Glomerular endothelial cell (primary cell): ENCODE measurements at places on chromosomes 6 and 20.

GRCh38 chr6:87095087-87095509 lies at the start of gene CGA:
CGA (minus strand) TSS chr6:87095106; CDS start chr6:87088200, 6,906 bp downstream.
- DNase-seq, result no peak

GRCh38 chr6:56616967-56617366 lies 25.7 kb downstream of the DST start:
- no peak for DNase-seq

DNA sequence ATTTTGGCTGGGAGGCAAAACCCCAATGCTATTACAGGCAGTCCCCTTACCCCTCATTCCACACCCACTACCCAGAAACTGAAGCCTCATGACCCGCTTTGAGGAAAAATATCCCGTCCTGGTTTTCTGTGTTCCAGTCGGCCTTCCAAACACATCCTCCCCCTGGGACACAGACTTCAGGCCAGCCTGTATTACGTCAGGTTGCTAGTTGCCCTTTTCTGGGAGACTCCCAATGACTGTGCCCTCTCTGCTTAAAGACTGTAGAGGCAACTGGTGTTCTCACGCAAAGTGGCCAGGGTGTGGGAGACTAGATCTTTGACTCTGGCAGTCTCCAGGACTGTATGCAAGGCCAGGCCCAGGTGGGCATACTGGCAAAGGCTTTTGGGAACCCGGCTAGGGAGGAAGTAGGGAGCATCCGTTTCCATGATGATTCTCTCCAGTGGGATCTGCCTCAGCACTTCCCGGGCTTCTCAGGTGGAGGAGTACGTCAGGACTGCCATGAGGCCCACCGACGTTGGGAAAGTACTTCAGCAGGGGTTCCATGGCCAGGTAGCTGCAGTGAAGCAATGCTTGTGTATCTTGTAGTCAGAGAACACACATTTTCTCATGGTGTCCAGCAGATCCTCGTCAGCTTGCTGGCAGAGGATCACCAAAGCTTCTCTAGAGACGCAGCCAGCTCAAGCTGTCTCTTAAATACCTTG lies 34.9 kb downstream of the DYNLT1 start:
- DNase-seq, result no peak

- DNase-seq, result no peak
These were observed 101.9 kb upstream of the ARMC2 start for GRCh38 chr6:108746366-108746765.

GRCh38 chr6:47076422-47077344 lies 34.6 kb upstream of the ADGRF1 start:
- no peak for DNase-seq

DNA sequence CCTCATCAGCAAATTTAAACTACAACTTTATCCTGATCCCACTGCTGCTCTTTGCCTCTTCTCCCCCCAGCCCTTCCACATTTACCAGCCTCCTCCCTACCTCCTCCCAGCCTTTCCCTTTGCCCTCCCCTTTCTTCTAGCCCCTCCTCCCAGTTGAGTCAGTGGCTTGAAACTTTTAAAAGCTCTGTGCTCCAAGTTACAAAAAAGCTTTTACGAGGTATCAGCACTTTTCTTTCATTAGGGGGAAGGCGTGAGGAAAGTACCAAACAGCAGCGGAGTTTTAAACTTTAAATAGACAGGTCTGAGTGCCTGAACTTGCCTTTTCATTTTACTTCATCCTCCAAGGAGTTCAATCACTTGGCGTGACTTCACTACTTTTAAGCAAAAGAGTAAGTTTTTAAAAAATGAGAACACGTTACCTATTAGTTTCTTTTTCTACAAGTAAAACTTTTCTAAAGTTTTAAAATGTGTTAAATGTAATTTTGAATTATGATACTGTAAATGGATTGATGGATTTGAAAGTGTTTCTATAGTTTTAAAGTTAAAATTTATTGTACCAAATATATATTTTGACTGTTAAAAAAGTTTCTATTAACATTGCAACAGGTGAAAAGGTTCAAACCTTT lies at the start of gene GJA1:
GJA1 (plus strand) TSS at position 203 of the 626 bp plus-strand sequence. CDS start 11,202 bp downstream, outside the sequence.
- DNase-seq, result peak; percentile 85

DNA sequence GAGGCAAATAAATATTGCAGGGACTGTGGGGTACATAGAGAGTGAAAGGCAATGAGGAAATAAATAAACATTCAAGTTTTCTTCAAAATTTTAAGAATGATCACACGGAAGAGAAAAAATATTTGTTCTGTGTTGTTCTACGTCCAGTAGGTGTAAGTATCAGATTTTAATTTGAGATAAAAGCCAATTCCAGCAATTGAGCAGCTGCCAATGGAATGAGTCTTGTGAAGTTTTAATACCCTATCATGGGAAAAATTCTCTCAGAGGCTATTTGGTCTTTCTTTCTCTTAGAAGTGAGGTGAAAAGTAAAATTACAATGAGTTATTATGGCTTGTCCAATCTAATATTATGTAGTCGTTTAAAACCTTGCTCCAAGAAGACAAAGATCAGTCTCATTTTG lies 195.7 kb upstream of the CITED2 start:
- no peak for DNase-seq

DNA sequence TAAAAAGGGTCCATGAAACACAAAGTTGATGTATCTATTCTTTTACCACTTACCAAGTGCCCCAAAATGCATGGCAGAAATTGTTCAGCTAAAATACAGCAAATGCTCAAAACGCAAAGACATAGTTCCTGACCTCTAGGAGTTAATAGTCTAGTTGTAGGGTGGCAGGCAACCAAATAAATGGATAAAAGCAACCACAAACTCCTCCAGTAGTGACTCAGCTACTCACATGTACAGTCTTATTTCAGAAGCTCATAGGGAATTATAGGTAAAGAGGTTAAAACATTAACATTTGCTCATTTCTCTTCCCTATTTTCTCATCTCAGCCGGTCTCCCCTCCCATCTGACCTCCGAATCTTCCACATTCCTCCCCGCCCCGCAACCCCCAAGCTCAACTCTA lies 143.9 kb upstream of the INSM1 start:
- no peak for DNase-seq

- DNase-seq, result no peak
These were observed 1.7 kb upstream of the ENTPD6 start for GRCh38 chr20:25193843-25194242.

DNA sequence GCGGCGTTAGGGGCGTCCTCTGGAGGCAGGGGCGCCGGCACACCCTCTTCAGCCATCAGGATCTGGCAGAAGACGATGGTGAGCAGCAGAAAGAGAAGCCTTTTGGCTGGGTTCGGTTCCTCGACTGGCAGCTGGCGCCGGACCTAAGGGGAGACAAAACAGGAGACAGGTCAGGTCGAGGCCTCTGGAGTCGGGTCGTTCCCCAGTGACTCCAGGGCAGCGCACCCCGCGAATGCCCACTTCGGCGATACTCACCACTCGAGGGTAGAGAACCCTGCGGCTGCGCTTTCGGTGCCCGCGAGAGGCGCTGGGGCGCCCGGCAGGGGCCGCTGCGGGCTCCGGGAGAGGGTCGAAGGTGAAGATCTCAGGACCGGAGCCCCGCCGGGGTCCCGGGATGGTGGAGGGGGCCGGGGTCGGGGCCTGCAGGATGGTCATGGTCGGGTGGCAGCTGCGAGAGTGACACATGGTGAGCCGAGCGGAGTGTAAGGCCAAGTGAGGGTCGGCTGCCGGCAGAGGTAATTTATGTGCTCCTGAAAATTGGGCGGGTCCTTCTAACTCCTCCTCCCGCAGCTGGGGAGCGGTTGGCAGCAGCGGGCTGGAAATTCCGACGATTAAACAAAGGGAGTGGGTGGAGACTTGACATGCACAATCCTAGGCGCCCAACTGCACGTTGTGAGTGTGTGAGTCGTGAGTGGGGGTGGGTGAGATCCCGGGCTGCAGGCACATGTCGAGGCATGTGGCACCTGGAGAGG lies at the start of gene IER3:
IER3 (minus strand) TSS at position 494 of the 752 bp plus-strand sequence; CDS start at position 465, 29 bp downstream.
- DNase-seq, result no peak

- DNase-seq, result no peak
These were observed 59.4 kb upstream of the FRMD1 start for GRCh38 chr6:168138436-168138835.

DNA sequence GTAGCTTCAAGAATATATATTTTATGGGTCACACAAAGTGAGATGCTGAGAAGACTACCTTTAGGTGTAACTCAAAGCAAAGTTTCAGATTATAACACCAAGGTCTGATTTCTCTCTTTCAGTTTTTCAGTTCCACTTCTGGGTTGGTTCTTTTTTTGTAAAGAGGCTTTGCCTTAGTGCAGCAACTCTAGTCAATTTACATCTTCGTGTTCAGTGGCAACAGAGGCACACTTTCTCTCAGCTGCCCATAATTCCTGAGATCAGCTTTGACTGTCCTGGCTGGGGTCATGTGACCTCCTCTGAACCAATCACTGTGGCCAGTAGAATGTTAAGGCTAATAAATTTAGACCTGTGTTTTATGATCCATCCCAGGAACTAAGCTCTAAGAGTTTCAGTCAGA lies 120.2 kb downstream of the TINAG start:
- DNase-seq, result no peak

- peak; percentile 42 for DNase-seq
These were observed 78.0 kb downstream of the RWDD2A start for GRCh38 chr6:83270971-83271719.

DNA sequence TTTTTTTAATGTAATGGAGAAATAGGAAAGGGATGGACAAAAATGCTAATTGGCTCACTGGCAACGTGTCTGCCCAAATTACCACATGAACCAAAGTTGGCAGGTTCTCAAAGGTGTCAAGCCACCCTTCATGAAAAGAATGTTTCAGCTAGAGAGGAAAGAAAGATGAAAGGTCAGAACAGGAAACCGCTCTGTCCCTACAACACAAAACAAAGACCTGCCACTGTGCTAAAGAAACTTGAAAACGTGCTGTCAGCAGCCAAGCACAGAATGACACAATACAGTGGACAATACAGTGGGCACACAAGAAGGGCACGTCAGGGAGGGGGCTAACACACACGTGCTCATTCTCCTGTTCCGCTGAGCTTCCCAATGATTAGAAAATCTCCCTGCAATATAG lies 4.9 kb downstream of the PREP start:
- no peak for DNase-seq

- no peak for DNase-seq
These were observed 65.5 kb downstream of the SYNJ2 start for GRCh38 chr6:158047127-158047518.

DNA sequence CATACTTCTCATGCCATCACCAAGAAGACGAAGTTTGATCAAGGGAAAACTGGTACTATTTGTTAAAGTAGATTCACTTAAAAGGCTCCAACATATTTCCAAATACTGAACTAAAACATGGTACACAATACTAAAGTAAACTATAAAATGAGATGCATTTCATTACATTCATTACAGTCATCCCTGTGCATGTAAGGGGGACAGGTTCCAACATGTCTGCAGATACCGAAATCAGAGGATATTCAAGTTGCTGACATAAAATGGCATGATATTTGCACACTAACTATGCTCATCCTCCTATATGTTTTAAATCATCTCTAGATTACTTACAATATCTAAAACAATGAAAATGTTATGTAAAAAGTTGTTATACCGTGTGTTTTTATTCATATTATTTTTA lies 893.9 kb upstream of the MANEA start:
- no peak for DNase-seq

DNA sequence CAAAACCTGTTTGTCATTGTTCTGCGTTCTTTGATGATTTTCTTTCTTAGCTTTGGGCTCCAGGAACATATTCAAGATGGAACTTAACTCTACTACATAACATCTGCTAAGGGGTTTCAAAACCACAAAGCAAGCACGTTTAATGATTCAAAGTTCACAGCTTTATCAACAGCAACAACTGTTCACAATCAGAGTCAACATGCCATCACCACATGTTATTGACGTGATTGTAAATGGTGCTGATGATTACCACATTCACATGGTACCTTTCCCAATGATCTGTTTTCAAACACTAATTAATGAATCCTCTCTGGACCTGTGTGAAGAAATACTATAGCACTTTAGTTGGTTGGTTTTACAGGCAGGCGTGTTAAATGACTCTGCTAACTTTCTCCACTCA lies 180.6 kb upstream of the CEP162 start:
- DNase-seq, result no peak

DNA sequence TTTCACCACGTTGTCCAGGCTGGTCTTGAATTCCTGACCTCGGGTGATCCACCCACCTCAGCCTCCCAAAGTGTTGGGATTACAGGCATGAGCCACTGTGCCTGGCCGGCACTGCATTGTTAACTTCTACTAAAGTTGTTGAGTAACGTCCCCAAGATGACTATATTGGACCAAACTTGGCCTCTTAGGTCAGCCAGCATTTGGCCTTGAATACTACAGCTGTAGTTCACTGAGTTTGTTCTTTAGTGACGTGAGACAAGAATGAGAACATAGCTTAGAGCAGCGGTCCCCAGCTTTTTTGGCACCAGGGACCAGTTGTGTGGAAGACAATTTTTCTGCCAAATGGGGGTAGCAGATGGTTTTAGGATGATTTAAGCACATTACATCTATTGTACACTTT lies 237.1 kb downstream of the TBC1D7 start:
- no peak for DNase-seq

DNA sequence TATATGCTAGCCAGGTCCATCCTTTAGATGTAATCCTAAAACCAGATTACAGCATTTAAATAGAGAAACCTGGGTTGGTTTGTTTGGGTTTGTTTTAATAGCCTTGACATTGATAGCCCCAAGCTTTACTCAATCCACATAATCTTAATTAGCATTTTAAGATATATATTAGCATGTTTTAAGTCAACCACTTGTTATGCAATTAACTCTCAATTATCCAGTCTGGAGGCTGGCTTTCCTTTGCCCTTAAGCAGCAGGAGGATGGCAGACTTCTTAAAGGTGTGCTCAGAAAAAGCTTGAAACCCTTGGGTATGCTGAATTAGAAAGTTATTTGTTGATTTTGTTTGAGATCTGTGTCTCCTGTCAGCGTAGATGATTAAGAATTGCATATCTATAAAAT lies 46.3 kb upstream of the SMIM28 start:
- no peak for DNase-seq

- no peak for DNase-seq
These were observed 193.7 kb downstream of the GPX5 start for GRCh38 chr6:28719275-28719940.

DNA sequence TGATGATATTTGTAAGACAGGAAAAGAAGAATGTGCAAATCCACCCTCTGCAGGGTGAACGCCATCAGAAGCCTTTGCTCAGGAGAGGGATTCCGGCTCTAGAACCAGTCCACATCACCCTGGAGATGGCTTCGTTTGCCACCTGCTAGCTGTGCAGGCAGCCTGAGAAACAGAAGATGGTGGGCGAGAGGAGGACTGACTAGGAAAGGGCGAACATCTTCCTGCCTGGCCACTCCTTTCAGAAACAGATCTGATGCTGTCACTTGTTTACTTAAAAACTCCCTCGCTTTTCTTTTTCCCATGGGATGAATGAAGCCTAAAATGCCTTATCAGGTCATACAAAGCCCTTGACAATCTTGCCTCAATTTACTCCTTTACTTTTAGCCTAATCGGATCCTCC lies 1.2 kb downstream of the PTPRA start:
- DNase-seq, result no peak
